Aorta (tissue), 5 donors: ENCODE measurements at places on chromosomes 1 and 21. TPM values are rescaled to one million over a fixed set of nuclear protein-coding genes. Genes with fewer than 3 reads are reported as not detected.

DNA sequence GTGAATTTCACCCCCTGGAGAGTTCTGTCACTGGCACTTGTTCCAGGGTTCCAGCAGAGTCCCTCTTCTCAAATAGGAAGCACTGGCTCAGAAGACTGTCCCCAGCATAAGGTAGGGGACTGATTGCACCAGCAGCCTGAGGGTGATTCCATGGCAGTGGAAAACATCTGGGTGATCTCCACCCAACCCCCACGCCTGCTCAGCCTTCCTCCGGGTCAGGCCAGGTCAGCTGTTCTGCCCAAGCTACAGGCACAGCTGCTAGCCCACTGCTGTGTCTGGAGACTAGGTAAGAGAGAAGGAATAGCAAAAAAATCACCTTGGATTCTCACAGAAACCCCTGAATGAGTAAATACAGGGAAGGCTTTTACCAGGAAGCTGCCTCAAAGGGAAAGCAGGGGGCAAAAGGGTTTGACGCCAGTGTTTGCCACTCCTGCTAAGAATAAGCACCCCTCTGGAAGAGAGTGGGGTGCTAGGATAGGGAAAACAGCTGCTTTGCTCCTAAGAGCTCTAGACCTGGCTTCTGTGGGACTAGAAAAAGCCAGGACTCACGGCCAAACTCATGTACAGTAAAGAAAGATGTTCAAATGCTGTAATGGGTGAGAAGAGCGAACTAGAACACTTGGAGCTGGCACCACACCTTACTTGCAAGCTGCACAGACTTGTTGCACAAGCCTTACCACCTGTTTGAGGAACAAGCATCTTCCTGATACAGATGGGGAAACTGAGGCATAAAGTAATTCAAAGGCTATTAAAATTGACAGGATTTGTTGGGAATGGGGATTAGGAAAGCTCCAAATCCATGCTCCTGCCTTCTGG, 1.0 kb upstream of the DENND2D start:
- DNase-seq, result no peak
- no peak overlapping the region for H3K27ac ChIP-seq
- no peaks in the 10 kb centered on the region for H3K27me3 ChIP-seq

GRCh38 chr1:94592571-94592920, 51.0 kb upstream of the F3 start:
- no peaks in the 10 kb centered on the region for H3K36me3 ChIP-seq
- H3K27ac ChIP-seq, result no peak overlapping the region
- H3K4me1 ChIP-seq, result peaks cover 1% of the 10 kb centered on the region

DNA sequence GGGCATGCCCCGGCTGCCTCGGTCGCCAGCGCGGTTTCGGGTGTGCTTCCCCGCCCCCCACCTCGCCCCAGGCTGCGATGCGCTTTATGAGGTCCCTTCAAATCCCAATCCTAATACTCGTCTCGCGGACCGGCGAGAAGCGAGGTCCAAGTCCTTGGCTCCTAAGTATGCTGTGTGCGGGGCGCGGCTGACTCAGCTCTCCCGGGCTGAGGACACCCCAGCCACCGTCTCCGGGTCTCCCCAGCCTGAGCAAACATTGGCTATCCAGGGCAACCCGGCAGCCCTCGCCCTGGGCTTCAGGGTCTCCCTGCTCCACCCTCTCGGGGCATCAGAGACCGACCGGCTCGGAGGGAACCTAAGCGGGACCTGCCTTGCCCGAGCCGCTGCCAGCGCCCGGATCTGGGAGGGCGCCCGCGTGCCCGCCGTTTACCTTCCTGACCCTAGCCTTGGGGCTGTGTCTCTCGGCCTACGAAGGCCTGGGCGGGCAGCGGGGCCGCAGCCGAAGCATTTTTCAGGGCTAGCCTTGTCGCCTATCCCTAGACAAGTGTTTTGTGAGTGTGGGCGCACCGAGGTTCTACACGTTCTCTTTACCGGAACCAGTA, 1.2 kb downstream of the ITPKB start:
- no peaks in the 10 kb centered on the region for H3K4me1 ChIP-seq
- peak; percentile 70 for DNase-seq
- H3K4me3 ChIP-seq, result peak overlapping the region; percentile 69

DNA sequence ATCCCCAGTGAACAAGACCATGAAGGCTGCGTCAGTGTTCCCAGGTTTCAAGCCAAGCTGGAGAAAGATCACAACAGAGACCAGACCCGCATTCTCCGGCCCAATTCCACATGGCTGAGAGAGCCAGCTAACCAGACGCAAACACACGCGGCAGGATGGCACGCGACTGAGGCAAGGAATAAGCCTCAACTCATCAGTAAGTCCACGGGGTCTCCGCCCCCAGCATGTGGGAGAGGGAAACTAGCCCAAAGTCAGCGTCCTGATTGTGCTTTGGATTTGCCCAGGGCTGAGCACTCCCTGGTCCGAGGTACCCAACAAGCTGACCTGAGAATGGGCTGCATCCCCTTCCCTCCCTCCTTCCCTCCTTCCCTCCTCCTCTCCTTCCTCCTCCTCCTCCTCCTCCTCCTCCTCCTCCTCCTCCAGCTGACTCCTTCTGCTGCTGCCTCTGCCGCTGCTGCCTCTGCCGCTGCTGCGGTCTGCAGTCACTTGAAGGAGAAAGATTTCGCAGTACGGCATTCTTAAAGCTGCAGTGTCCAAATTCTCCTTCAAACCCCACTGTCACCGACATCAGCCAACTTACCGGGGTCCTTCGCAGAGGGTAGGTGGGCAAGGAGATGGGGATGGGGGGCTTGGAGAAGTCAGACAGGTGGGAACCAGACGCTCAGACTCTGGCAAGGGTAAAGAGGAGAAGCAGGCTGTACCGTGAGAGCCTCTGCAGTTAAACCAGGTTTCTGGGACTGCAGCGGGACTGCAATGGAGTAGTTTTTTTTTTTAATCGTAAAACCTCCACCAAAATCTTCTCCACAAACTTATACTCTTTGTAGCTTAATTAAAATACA, 33.0 kb upstream of the H6PD start:
- no peak overlapping the region for H3K27ac ChIP-seq
- DNase-seq, result no peak
- H3K36me3 ChIP-seq, result no peaks in the 10 kb centered on the region
- H3K4me3 ChIP-seq, result no peak overlapping the region
- no peaks in the 10 kb centered on the region for H3K27me3 ChIP-seq

DNA sequence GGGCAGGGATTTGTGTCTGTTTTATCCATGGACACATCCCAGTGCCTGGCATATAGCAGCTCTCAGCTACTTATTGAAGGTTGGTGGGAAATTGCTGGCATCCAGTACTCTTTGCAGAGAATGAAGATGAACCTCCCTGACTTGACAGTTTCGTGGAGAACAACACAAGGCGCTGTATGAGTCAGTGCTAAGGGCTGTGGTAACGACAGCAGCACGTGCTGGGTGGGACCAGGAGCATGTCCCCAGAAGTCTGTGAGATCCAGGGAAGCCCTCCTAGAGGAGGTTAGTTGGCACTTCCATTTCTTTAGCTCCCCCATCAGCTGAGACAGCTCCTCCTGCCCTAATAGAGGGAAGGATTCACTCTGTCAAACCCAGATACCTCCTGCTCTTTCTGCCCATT, 25.9 kb upstream of the IL19 start:
- no peak for DNase-seq
- H3K4me1 ChIP-seq, result no peaks in the 10 kb centered on the region
- no peak overlapping the region for H3K4me3 ChIP-seq
- no peaks in the 10 kb centered on the region for H3K27me3 ChIP-seq
- no peaks in the 10 kb centered on the region for H3K36me3 ChIP-seq

DNA sequence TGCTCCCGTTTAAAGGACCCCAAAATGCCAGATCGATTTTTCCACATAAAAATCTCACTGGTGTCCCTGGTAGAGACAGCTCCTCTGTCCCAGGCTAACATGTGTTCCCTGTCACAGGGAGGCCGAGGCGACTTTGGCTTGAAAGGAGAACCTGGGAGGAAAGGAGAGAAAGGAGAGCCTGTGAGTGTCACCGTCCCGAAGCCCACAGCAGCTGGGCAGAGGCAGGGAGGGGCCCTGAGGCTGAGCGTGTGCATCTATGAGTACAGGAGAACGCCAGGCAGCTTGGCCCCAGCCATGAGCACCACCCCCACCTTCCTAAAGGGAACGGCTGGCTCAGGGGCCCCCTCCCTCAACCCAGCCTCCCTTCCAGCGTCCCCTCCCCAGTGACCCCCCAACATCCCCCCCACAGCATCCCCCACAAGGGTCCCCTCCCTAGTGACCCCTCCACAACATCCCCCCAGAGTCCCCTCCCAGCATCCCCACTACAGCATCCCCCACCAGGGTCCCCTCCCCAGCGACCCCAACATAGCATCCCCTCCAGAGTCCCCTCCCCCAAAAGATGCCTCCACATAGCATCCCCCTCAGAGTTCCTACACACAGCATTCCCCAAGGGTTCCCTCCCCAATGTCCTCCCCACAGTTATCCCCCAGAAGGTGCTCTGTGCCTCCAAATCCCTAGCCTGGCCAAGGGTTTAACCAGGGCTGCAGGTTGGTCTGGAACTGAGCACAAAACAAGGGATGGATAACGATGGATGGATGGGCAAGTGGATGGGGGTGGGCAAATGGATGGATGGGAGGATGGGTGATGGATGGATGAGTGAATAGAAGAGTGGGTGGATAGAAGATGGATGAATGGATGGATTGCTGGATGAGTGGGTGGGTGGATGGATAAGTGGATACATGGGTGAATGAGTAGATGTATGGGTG, 25.1 kb downstream of the COL6A2 start:
- no peaks in the 10 kb centered on the region for H3K27me3 ChIP-seq
- no peak overlapping the region for H3K4me3 ChIP-seq
- no peak overlapping the region for H3K27ac ChIP-seq
- peak; percentile 55 for DNase-seq

Gene COQ8A
- 27.3 TPM for total RNA-seq

Gene ADCY10
- 0.24 TPM for total RNA-seq

Gene SLFNL1
- total RNA-seq, result 1.0 TPM

Gene ECM1
- total RNA-seq, result 57.6 TPM

Gene LEMD1
- not detected for total RNA-seq

Gene TRIM63
- total RNA-seq, result 0.24 TPM

Gene FGR
- 21.7 TPM for total RNA-seq

Gene LHX4
- total RNA-seq, result not detected
